HCEC 1CT (cell line): ENCODE measurements at places on chromosomes 2 and 18.

DNA sequence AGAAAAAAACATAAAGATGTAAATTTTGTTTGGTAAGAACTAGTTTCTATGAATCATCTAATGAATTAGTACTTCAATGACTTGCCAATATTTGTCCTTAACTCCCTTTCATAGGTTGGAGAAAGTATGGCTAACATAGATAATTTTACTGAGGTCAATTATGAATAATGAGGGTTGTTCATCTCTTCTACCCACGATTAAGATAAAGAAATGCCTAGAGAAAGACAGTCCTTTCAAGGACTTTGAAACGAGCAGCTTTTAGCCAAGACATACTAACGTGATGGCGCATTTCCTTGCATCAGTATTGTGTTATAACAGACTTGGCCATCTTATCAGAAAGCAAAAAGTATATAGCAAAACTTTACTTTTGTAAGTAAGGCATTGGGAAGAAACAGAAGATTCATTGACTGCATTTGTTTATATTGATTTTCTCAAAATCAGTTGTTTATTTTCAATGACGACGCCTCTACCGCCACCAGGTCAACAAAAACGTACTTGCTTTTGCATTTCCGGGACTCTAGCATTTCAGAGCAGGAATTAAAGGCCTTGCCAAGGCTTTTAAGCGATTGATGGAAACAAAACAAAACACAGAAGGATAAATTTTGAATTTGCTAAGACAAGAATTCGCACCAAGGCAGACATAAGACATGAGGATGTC, 961 bp downstream of the RBM43 start:
- peak; percentile 46 for DNase-seq

DNA sequence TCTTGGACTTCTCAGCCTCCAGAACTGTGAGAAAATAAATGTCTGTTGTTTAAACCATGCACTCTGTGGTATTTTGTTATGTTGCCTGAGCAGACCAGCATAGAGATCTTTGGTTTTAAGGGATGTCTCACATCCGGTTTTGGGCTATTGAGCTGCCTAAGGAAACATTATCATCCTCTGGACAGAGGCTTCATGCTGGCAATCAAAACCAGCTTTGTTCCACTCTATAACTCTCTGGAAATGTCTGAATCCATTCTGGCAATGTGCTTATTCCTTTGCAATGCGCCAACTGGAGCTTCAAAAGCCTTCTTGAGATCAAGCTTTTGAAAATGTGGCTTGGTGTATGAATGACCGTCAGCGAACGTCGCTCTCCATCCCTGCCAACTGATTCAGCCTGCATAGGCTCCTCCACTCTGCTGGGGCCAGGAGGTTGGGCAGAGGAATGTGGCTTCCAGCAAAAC, 183.6 kb upstream of the MGAT5 start:
- DNase-seq = no peak

DNA sequence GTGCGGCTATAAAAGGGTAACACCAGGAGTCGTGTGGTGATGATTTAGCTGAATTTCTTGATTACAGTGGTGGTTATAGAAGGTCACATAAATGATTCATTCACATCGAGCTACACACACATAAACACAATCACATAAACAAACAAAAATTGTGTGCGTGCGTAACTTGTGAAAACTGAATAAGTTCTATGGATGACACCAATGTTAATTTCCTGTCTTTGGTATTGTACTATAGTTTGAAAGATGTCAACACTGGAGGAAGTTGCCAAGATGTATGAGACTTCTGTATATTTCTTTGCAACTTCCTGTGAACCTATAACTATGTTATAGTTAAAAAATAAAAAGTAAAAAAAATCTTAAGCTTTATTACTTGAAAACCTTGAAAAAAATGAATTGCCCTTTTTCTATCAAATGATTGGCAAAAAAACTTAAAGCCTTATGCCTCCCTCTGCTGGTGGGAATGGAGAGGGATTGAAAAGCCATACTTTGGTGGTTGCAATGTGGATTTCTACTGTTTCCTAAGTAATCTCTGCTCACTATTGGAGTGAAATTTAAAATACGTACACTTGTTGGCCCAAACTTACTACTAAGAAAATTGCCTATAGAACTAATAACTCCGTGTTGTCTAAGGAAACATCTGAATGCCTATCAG, 227.7 kb downstream of the RPIA start:
- DNase-seq = peak; percentile 3

DNA sequence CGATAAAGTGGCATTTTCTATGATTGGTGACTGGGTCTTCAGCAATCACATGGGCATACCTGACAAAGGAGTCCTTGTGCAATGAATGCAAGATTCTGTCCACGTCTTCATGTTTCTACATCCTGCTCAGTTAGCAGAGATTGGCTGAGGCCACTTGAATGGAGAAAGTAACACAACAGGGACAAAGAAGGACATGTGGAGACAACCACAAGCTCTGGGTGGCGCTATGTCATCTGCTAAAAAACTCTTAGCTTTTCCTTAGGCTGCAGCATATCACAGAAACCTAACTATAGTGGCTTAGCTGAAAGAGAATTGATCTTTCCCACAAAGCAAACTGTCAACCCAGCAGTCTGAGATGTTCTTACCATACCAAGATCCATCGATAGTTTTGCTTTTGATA, 1109.7 kb downstream of the SOCS6 start:
- no peak for DNase-seq

- DNase-seq = no peak
Measured at GRCh38 chr2:112163541-112163981, 25.4 kb downstream of the FBLN7 start.

GRCh38 chr18:72174972-72175649, 369.0 kb downstream of the CBLN2 start:
- DNase-seq = no peak

DNA sequence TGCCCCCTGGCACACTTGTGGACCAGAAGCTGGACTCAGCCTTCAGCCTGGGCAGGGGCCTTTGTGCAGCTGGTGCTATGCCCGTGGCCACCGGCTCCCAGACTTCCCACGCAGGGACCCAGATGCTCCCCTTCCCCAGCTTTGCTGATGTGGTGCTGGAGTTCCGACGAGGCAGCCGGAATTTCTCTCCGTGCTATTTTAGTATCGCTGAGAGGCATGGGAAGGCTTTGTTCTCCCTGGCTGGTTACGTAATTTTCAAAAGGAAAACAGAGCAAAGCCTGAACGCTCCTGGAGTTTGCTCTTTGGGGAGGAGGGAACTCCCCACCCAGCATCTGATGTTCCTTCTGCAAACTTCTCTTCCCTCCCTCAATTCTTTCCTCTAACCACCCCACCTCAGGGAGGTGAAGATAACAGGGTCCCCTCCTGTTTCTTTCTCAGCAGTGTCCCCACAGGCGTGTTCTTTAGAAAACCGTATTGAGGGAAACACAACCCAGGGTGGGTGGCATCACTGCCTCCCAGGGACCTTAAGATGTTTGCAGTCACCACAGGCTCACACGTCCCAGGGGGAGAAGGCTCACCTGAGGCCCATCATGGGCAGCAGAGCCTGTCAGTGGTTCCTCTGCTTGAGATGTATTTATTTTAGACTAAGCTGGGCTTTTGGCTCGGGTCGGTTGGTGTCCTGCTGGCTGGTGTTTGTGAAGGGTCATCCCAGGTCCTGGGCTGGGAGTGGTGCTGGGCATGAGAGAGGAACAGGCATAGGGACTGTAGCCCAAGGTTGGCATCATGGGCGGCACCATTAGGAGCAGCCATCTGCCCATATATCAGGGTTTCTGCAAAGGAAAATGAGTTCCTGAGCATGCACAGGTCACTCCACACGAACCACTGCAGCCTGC, 95.0 kb downstream of the MAPK4 start:
- DNase-seq = no peak

DNA sequence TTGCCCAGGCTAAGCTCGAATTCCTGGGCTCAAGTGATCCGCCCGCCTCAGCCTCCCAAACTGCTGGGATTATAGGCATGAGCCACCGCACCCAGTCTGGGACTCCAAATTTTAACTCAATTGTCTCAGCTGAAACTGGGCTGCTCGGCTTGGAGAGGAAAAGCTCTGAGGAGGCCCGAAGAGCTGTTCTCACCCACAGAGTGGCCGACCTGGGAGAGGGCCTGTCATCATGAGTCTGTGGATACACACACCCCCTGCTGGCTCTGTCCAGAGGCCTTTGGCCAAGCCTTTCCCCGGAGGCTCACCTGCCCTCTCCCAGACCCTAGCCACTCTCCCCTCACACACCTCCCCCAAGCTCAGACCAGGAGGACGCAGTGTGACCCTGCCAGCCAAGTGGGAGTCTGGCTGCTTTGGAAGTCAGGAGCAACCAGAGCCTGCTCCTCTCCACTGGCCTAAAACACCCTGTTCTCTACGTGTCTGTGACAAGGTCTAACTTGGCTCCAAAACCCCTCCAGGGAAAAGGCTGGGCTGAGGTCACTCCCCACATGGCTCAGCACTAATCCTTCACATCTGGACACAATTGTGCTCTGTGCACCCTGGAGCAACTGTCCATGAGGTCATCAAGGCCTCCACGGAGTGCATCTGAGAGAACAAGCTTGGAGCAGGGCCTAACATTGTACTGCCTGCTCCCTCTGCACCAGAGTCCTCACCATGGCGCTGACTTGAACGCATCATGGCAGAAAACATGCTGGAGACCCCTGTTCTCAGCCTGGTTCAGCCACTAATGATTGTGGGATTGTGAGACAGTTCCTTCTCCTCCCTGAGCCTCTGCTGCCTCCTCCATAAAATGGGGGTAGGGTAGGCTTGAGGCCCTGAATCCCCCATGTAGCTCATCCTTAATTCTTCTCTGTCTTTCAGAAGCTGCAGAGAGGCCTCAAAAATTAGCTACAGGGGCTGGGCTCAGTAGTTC, 49.9 kb upstream of the RAB6C start:
- no peak for DNase-seq

DNA sequence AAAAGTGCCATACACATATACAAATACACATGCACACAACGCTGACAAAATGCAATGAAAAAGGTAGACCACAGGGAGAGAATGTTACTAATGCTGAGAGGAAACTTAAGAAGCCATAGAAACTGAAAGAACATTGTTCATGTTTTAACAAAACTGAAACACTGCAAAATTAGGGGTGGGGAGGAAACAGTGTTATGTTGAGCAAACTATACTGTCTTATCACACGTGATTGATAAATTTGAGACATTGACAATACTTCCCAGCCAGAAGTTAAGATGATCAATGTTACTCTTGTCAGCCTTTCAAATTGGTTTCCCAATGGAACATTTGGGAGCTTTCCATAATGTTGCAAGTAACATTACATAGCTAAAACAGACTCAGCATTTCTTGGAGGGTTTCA, 165.5 kb downstream of the L3MBTL4 start:
- no peak for DNase-seq

GRCh38 chr18:9690418-9691188, 17.5 kb upstream of the RAB31 start:
- peak; percentile 63 for DNase-seq

DNA sequence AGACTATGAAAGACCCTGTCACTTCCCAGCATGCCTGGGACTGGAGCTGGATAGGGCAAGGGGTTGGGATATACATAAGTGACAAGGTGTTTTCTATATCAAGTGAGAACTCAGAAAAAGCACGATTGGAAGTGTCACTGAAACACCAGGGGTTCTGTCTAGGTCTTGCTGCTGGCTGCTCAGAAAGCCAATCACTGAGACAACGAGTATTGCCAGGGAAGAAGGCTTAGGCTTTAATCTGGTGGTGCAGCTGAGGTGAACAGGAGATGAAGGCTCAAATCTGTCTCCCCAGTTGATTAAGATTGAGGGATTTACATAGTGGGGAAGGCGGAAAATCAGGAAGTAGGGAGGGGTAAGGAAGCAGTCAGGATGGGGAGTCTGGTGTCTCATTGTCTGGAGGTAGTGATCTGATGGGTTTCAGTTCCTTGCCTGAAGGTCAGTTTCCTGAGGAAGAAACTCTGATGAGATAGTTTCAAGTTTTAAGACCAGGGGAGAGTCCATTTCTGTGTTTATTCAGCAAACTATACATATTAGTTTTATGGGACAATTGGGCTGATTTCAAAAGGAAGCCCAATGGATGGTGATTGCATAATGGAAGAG, 3.5 kb upstream of the C2orf74 start:
- DNase-seq = no peak

DNA sequence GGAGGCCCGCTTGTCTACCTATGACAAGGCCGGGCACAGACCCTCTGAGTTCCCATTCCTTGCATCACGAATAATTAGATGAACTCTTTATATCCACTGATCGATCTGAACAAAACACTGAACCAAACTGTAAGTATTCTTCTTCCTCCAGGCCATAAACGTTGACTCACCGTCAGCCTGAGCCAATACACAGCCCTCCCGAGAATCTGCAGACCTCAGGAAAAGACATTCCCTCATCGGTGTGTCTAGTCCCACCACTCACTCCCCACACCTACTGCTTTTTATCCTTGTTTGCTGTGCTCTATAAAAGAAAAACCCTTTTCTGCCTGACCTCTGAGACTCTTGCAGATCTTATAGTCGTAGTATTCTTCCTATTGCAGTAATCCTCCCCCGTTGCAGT, 41.0 kb downstream of the TMEM87B start:
- DNase-seq = no peak

DNA sequence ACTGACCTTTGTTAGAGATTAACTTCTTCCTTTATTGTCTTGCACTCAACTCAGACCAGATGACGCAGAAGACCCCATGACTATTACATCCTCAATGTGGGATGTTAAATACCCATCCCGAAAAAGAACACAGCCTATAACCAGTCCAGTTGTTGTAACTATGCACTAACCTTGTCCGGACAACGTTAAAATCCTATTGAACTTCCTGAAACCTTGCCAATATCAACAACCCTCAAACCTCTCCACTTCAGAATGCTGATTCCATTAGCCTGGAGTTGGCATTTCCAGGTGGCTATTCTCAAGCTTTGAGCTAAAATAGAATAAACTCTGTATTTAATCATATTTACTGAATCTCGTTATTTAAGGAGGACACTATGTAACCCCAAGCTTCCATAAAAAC, 13.6 kb downstream of the NMS start:
- DNase-seq = no peak

DNA sequence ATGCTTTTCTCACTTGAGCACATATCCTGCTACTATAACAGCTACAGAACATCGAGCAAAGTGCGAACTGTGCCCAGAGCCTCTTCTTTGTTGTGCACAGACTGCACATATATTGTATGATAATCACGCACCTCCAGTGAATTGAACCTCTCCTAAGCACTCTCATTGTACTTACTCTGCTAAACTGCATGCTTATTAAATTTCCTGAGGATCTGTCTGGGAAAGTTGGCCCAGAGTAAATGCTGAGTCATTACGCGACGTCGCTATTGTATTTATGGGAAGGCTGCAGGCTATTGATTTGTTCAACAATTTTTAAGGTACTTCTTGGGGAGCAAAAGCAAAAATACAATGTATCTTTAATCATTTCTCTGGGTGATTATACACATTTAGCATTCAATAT, 399.6 kb upstream of the DSEL start:
- no peak for DNase-seq

GRCh38 chr2:72982781-72983499, 65.6 kb downstream of the EMX1 start:
- DNase-seq = no peak

DNA sequence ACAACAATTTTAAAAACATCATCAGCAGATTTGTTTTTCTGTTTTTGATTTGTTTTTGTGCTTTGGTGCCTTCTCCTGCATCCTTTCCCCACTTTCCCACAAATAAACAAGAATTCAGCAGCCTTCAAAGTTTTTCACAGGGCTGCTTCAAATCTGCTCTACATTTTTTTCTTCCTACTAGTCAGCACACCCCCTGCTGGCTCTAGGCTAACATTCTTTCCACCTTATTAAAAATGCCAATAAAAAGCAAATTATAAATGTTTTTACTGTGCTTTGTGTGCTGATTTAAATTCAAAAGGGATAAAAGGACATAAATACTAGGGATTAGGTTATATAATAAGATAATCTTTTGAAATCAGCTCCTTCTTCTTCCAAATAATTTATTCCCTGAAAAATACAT, 6.2 kb upstream of the CNTNAP5 start:
- DNase-seq = no peak
